ENCODE measurements at places on chromosomes 11 and 22.

GRCh38 chr11:1310772-1311468, 1.5 kb upstream of the TOLLIP start:
- peak; percentile 76 for DNase-seq

DNA sequence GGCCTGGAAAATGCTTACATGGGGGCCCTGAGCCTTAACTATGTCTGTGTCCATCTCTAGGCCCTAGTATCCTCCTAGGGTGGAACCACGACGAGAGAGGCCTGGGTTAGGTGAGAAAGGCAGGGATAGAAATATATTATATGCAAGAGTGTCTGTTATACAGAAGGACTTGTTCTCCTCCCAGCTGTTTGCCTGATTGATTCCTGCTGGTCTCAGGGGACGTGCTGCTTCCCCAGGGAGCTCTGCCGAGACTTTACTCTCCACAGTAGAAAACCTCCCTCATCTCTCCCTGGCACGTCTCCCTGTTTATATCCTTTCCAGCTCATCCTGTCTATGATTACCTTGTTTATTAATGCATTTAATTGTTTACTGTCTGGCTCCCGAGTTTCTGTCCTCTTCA, 132.6 kb downstream of the MIAT start:
- DNase-seq = no peak

GRCh38 chr11:13479688-13480087, 16.1 kb downstream of the PTH start:
- no peak for DNase-seq

DNA sequence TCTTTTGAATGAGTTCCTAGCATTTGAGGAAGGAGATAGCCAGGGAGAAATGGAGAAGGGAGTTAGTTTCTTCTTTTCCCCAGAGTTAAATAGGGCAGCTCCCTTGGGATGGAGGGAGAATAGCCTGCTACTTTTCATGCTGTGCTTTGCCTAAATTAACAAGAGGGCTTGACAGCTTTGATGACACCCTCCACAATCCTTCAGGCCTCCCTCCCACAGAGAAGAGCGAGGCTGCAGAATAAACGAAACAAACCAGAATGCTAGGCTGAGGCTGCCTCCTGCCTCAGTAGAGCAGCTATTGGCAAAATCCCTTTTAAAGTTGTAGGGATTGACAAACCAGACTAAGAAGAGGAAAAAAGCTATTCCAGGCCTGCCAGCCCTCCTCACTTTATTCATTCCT, 94.6 kb downstream of the C11orf58 start:
- DNase-seq = no peak

DNA sequence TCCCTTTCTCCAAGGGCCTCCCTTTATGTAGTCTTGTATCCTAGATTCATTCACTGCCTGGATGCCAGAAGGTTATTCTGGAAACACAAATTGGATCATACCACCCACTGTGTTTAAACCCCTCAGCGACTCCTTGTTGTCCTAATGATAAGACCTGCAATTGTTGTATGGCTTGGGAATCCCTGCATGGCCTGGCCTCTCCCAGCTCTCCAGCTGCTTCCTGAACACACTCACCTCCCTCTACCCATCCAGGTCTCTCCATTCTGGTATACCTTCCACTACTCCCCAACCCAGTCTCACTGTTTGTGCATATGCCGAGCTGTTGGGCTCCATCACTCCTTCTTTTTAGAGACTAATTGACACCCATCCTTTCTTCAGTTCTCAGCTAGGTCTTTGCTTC, 124.3 kb upstream of the ALX4 start:
- no peak for DNase-seq

DNA sequence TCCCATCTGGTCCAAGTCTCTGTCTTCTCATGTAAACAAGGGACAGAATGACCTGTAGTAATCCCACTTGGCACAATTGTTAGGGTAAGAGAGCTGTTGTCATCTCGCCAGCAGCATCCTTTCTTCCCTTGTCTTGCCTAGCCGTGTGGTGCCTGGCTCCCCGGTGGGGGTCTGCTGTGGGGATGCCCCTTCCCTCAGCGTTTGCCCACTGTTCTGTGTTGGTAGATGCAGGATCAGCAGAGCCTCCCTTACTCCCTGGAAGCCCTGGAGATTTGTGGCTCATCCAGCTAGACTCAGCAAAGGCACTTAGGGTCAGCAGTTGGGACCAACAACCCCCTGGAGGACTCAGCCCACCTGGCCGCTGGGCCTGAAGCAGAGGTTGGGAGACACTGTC, 13.0 kb downstream of the ACO2 start:
- no peak for DNase-seq

- DNase-seq = peak; percentile 61
These were observed 41.1 kb downstream of the GRAMD4 start for GRCh38 chr22:46661221-46661851.

DNA sequence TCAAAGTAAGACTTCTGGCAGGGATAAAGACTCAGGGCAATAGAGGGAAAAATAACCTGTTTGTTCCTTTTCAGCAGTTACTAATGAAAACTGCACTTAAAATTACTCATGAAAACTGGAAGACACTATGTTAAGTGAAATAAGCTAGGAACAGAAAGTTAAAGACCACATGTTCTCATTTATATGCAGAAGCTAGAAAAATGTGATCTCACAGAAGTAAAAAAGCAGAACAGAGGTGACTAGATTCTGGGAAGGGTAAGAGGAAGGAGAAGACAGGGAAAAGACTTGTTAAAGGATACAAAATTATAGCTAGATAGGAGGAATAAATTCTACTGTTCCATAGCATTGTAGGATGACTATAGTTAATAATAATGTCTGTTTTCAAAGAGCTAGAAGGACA, 22.2 kb downstream of the HPS5 start:
- no peak for DNase-seq

- DNase-seq = peak; percentile 72
These were observed 495 bp downstream of the HYOU1 start for GRCh38 chr11:119056421-119056999.

- no peak for DNase-seq
These were observed 108.2 kb downstream of the RASSF10 start for GRCh38 chr11:13117344-13117743.

DNA sequence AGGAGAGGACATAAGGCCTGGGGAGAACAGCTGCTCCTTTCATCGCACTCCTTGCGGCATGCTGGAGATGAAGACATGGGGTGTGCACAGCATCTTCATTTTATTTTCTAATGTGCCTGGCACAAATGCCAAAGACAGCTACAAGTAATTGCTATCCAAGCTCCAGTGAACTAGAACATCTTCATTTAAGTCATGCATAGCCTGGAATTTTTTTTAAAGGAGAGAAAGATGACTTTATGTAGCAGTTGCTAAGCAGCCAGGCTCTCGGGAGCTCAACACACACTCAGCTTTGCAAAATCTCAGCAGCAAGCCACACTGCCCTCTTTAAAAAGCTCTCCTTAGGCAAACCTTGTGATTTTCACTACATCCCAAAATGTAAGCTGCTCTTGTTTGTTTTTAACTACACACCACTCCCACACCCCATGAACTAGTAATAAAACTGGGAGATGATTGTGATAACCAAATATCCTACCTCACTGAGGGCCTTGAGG, 164.5 kb upstream of the POU2AF2 start:
- no peak for DNase-seq

DNA sequence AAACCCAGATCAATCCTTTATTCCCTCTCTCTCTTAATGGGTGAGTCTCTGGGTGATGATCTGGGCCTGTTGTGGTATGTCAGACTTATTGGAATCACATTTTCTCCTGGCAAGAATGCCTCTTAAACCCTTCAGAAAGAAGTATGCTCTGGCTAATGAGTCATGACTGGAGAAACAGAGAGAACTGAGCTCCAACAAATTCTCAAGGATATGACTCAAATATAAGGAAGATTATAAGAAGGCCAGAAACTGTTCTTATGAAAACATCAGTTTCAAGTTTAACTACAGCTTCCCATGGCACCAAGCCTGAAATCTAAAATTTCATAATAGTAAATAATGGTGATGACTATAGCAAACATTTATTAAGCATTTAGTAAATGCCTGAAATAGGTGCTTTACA, 83.9 kb downstream of the OR5AK2 start:
- no peak for DNase-seq

DNA sequence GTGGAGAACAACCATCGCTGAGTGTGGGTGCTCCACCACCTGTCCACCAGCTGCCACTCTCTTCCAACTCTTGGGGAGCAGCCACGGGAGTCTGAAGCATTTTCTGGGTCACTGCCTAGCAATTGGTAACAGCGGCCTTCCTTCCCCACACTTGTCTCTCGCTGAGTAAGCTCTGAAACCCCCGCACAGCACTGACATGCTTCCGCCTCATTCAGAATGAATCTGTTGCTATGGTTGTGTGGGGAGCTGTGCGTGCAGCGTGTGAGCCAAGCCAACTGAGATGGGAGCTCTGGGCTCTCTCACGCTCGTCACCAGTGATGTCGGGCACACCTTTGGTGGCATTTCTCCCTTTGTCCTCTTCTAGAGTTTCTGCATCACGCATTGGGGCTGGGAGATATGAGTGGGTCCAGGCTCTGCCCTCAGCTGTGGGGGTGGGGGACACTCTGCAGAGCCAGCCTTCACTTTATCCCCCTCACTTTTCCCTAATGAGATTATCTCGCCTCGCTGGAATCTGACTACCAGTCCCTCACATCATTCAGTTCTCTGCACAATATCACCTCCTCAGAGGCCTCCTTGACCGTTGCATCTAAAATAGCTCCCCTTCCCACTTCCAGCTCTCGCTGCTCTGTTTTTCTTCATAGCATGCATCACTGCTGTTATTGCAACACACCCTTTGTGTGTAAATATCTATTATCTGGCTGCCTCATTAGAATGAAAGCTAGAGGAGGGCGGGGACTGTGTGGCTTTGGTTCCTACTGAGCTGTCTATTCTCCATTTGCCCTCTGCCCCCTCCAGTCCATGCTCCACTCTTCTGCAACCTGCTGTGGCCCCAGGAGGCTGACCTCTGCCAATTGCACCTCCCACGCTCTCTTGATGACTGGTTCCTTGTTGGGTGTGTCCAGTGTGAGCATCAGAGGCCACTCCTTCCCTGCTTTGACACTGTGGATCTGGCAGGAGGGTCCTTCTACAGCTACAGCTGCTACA, 569.9 kb upstream of the CADM1 start:
- no peak for DNase-seq

GRCh38 chr11:77125191-77125590, 2.9 kb upstream of the MYO7A start:
- no peak for DNase-seq

DNA sequence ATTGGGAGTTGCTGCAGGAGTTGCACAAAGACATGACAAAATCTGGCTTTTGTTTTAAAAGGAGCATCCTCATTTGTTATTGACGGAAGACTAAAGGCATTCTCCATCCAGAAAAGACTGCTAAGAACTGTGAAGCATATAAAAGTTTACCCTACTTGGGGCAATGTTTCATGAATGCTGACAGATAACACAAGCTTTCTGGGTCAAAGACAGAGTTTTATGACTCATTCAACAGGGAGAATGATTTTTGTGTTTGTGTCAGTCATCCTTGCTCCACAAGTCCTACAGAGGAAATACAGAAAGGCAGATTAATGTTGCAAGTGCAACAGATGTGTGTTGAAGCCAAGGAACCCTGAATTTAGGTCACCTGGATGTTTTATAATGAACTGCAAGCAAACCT, 2.5 kb downstream of the GLYATL1 start:
- no peak for DNase-seq

GRCh38 chr22:42308892-42309468, 38.5 kb upstream of the TCF20 start:
- no peak for DNase-seq

All from CD4-positive, alpha-beta T cell treated with Interleukin-17A for 1 hour (primary cell).